Stimulated activated CD4-positive, alpha-beta T cell treated with anti-CD3 and anti-CD28 coated beads, Interleukin-4, amount 100 ng/mL, for 4 hours (primary cell): ENCODE measurements at places on chromosomes 2 and 18.

GRCh38 chr2:34229998-34230397, 630.9 kb upstream of the FAM98A start:
- DNase-seq: no peak

- DNase-seq: no peak
These were observed 89.5 kb downstream of the MRPS9 start for GRCh38 chr2:105127289-105127915.

DNA sequence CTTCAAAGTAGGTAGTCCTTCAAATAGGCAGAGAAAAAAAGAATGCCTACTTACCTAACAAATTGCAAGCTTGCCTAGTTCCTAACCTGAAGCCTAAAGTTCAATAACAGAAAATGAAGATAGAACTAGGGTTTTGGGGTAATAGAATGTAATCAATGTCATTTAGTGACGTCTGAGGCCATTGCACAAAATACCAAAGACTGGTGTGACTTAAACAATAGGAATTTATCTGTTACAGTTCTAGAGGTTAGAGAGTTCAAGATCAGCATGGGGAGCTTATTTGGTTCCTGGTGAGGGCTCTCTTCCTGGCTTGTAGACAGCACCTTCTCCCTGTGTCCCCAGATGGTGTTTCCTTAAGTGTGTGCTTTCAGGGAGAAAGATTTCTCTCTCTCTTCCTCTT, 4.7 kb upstream of the NPC1 start:
- no peak for DNase-seq

GRCh38 chr2:18436503-18437005, 123.9 kb downstream of the RDH14 start:
- DNase-seq: no peak

DNA sequence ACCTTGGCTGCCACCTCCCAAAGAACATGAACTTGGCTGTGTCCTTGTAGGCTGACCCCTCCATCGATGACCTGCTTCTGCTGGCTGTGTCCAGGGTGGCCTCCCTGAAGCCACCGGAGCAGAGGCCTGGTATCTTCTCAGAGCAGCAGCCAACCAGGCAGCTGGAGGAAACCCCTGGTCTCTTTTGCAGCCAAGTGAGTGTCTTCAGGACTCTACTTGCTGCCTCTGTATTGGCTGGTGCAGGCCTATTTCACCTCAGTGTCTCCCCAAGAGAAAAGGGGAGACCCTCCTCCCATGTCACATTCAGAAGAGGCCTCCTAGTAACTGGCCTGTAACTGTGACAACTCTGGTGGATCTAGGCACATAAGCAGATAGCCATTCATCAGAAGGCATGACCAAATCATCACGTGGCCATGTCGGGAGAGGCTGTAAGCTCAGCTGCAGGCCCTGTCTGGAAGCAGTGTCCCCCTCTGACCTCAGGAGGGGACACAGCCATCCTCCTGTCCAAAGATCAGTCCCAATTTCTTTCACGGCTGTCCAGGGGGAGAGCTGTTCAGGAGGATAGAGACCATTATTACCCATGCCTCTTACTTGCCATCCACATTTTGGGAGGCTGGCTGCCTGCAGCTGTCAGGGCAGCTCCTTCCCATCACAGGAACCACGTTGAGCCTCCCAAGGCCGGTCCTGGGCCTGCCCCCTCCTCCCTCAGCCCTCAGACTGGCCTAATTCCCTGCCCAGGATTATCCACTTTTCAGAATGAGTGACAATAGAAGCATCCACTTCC, 20.9 kb upstream of the ROCK2 start:
- DNase-seq: no peak

DNA sequence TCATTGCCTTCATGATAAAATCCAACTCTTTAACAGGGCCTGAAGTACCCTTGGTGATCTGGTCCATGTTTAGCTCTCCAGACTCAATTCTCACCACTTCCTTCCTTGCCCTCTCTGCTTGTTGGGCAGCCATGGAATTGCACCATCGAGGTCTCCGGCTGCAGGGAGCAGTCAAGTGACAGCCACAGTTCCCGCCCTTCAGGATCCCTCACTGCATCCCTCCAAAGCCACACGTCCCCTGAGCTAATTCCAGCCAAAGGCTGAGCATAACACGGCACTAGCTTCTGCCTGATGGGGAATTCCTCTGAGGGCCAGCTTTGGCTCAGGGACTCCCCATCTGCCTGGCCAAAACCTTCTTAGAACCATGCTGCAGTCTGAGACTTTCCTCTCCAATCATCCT, 47.4 kb upstream of the SLC1A4 start:
- no peak for DNase-seq

- DNase-seq: no peak
These were observed 211.4 kb upstream of the SALL3 start for GRCh38 chr18:78768221-78768620.

DNA sequence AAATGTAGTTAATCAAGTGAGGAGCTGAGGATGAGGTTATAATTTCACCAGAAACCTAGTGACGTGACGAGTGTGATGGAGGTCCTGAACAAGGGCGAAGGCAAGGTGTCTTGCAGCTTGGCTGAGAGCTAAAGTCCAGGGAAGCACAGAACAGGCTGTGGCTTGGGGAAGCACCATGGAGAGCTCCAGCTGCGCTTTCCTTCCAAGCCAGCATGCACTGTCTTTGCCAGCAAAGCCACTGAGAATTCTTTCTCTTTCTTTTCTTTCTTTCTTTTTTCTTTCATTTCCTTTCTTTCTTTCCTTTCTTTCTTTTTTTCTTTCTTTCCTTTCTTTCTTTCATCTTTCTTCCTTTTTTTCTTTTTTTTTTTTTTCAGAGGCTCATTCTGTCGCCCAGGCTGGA, 239.3 kb downstream of the FBXO15 start:
- DNase-seq: no peak

DNA sequence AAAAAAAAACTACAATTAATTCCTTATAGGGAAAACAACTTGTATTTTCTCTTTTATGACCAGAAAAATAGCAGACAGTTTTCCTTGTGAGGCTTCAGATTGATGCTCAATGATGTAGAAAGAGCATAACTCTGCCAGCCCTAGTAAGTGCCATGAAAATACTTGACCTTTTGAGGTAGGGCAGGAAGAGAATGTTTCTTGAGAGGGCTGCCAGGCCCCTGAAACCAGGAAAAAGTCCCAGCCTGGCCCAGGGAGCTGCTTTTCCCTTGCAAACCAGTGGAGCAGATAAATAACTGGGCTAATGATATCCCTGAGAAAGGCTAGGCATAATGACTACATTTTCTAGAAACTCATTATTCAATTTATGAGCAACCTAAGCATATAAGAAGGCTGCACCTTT, 126.8 kb downstream of the SLC8A1 start:
- no peak for DNase-seq

DNA sequence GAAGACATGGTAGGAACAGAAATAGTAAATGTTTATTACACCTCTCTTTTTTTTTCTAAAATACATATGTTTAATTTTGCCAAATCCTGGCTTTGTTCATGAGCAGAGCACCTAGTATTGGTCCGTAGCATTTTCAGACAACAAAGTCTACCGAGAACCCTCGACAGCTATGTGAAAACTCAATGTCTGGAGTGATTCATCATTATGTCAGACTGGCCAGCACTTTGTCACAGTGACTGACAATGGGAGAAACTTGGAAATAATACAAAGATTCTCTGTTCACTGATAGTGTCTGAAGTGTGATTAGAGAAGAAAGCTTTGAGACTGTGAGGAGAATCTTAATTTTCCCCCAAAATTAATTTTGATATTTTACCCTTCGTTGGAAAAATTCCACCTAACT, 143.0 kb downstream of the HNMT start:
- DNase-seq: no peak

DNA sequence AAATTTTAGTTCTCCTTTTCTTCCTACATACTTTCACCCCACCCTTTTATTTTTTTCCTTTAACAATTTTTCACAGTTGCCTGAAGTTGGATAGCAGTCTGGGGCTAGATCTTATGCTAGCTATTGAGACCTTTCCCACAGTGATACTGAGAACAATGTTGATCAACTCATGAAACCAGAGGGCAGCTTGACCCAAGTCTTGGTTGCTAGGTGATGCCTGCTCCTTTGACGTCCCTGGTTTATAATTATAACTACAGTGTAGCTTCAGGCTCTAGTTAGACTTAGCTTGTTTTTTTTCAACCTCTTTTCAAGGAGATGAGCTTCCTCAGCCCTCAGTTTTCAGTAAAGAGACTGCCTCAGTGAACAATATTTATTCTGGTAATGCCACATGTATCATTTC, 648.5 kb downstream of the IRS1 start:
- no peak for DNase-seq

GRCh38 chr2:12862541-12862940, 145.8 kb downstream of the TRIB2 start:
- no peak for DNase-seq

DNA sequence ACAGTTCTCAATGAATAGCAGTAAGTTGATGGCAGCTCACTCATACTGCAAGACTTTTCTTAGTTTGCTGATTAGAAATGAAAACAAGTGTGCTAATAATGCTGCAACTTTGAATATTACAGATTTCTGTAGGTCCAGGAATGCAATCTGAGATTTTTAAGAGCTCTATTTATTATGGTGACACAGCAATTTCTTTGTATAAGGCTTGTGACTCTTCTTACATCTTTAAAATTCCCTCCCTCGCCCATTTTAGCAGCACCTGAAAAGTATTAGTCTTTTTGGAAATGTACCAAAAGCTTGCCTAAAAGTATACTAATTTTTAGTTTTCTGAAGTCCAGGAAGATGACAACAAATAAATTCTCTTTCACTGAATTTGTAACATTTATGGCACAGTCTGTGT, 4.4 kb upstream of the HTR2B start:
- DNase-seq: no peak

GRCh38 chr2:21694079-21694878, 570.5 kb downstream of the TDRD15 start:
- DNase-seq: no peak

DNA sequence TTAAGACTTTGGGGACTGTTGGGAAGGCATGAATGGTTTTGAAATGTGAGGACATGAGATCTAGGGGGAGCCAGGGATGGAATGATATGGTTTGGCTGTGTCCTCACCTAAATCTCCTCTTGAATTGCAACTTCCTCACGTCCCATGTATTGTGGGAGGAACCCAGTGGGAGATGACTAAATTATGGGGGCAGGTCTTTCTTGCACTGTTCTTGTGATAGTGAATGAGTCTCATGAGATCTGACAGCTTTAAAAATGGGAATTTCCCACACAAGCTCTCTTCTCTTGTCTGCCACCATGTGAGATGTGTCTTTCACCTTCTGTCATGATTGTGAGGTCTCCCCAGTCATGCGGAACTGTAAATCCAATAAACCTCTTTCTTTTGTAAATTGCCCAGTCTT, 11.5 kb upstream of the MBP start:
- DNase-seq: no peak

DNA sequence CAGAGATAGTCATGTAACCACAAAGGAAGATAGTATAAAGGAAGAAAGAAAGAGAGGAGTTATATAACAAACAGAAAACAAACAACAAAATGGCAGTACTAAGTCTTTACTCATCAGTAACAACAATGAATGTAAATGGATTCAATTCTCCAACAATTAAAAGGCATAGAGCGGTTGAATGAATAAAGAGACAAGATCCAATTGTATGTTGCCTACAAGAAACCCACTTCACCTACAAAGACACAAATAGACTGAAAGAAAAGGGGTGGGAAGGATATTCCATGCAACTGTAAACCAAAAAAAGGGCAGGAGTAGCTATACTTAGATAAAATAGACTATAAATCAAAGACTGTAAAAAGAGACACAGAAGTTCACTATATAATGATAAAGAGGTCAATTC, 157.3 kb upstream of the CREB1 start:
- no peak for DNase-seq

- DNase-seq: no peak
These were observed 8.7 kb downstream of the PIKFYVE start for GRCh38 chr2:208274748-208275147.

GRCh38 chr2:198762441-198762840, 695.3 kb downstream of the SATB2 start:
- DNase-seq: no peak

GRCh38 chr2:40737180-40737579, 285.3 kb upstream of the SLC8A1 start:
- DNase-seq: no peak

GRCh38 chr2:157231476-157231875, 26.0 kb upstream of the GALNT5 start:
- no peak for DNase-seq

- DNase-seq: no peak
These were observed 385.2 kb downstream of the RIT2 start for GRCh38 chr18:42730272-42730671.

DNA sequence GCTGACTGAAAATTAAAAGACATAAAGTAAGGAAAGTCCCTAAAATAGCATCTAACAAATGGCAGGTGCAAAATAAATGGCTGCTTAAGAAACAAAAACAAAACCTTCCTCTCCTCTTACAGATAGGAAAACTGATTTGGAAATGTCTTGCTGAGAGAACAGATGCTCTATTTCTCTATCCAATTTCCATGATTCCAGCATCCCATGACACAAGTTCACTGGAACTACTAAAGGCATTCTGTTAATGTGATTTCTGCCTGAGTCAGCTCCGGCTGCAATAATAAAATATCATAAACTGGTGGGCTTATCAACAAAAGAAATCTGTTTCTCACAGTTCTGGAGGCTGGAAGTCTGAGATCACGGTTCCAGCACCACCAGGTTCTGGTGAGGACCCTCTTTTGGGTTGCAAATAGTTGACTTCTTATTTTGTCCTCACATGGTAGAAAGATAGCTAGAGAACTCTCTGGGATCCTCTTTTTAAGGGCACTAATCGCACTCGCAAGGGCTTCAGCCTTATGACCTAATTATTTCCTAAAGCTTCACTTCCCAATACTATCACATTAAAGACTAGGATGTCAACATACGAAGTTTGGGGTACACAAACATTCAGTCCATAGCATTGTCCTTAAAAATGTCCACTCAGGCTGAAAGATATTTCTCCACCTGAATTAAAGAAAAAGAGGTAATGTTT, 78.2 kb upstream of the GALNT3 start:
- no peak for DNase-seq

GRCh38 chr2:59899692-59900091, 653.8 kb downstream of the BCL11A start:
- no peak for DNase-seq
